ENCODE measurements at places on chromosomes 1 and 21.

GRCh38 chr21:43868461-43868860 is 3.4 kb downstream of the AGPAT3 start:
- DNase-seq, result no peak

DNA sequence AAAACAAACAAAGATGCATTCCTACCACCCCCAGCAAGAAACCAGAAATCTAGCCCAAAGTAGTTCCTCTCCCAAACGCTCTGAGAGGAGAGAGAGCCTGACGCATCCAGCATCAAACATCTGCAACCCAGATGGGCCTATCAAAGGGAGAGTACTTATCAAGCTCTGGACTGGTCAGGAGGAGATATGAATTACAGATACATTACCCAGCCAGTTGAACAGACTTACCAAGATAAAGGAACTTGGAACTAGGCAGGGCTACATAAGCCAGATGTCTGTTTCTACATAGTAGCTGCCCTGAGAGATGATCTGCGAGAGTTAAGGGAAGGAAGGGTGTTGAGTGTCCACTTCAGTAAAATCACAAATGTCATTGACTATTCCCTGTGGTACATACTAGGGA is 138.4 kb downstream of the PAPPA2 start:
- no peak for DNase-seq

DNA sequence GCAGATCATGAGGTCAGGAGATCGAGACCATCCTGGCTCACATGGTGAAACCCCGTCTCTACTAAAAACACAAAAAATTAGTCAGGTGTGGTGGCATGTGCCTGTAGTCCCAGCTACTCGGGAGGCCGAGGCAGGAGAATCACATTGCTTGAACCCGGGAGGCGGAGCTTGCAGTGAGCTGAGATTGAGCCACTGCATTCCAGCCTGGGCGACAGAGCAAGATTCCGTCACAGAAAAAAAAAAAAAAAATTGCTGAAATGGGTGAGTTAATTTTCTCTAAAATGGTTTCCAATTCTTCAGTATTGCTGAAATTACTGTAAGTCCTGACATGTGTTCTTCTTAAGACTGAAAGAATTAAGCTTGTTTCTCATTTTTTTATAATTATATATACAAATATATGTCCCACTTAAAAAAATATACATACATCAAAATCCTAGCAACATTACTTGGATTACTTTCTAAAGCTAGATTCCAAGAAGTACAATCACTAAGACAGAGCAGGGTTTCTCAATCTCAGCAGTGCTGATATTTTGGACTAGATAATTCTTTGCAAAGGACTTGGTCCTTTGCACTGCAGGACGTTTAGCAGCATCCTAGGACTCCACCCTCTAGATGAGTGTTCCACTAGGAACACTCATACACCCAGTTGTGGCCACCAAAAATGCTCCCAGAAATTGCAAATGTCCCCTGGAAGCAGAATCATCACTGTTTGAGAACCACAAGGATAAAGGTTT is 24.8 kb downstream of the ZNHIT6 start:
- no peak for DNase-seq

- DNase-seq, result no peak
Observed at GRCh38 chr1:40886318-40887011, 24.3 kb upstream of the CITED4 start.

DNA sequence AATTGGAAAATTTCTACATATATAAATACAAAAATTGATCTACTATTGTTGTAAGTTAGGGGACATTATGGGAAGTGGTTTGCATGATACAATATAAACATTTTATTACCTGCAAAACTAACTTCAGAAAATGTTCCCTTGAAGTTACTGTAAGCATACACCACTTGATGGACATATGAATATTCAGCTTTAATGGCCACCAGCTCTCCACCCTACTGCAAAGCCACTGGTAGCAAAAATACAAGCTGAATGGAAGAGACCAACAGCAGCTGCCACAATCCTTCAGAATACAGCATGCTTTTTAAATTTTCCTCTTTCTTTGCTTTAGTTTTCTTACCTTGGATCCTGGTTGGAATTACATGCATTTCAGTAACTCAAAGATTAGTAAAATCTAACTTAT is 69.8 kb downstream of the COQ8A start:
- no peak for DNase-seq

DNA sequence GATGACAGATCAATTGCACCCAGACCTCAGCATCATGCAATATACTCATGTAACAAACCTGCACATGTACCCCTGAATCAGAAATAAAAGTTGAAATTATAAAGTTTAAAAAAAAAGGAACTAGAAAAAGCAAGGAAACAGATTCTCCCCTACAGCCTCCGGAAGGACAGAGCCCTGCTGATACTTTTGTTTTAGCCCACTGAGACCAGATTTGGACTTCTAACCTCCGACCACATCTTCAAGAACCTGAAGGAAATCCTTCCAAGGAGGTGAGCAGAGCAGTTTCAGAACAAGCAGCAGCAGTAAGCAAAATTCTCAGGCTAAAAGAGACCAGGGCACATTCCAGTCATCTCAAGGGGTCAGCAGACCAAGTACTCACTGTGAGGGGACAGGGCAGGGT is 54.5 kb downstream of the TM2D1 start:
- DNase-seq, result no peak

- DNase-seq, result no peak
Observed at GRCh38 chr1:245512181-245512888, 357.6 kb downstream of the KIF26B start.
